Stimulated activated naive CD4-positive, alpha-beta T cell treated with Interleukin-2 at 50 U/mL for 16 hours (primary cell): ENCODE measurements at places on chromosomes 11 and 22.

GRCh38 chr22:28791841-28792490, 8.4 kb downstream of the XBP1 start:
- no peak for DNase-seq

- DNase-seq, result peak; percentile 45
Measured at GRCh38 chr11:111429066-111429506, 50.0 kb upstream of the POU2AF1 start.

- DNase-seq, result no peak
Measured at GRCh38 chr22:45204819-45205218, 35.9 kb downstream of the KIAA0930 start.

- no peak for DNase-seq
Measured at GRCh38 chr11:58963551-58964104, 24.3 kb downstream of the GLYATL1 start.

- no peak for DNase-seq
Measured at GRCh38 chr11:70557742-70558485, 159.6 kb downstream of the CTTN start.

DNA sequence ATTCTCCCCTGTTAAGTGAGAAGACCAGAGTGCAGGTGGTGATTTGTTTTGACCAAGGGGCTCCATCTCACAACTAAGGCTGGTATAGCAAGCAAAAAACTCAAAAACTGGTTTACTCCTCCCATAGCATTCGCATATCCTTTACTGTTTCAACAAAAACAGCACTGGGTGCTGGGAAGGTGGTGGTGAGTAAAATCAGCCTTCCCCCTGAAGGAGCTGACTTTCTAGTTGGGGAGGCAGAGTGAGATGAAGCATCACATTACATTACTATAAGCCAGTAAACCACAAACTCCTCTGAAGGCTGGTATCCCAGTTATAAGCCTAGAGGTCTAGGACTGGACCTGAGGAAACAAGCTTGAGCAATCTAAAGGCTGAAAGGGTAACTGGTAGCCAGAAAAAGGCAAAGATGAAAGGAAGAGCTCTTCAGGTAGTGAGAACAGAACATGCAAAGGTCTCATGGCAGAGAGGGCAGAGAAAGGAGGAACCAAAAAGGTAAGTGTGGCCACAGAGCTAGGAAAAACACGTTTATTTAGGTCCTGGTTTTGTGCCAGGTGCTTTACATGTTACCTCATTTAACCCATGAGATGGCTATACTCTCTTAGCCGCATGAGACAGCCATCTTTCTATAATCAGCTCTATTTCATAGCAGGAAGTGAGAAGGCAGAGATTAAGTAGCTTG, 22.3 kb downstream of the TMEM123 start:
- no peak for DNase-seq

GRCh38 chr11:94171693-94172440, 43.2 kb downstream of the PANX1 start:
- DNase-seq, result peak; percentile 11

DNA sequence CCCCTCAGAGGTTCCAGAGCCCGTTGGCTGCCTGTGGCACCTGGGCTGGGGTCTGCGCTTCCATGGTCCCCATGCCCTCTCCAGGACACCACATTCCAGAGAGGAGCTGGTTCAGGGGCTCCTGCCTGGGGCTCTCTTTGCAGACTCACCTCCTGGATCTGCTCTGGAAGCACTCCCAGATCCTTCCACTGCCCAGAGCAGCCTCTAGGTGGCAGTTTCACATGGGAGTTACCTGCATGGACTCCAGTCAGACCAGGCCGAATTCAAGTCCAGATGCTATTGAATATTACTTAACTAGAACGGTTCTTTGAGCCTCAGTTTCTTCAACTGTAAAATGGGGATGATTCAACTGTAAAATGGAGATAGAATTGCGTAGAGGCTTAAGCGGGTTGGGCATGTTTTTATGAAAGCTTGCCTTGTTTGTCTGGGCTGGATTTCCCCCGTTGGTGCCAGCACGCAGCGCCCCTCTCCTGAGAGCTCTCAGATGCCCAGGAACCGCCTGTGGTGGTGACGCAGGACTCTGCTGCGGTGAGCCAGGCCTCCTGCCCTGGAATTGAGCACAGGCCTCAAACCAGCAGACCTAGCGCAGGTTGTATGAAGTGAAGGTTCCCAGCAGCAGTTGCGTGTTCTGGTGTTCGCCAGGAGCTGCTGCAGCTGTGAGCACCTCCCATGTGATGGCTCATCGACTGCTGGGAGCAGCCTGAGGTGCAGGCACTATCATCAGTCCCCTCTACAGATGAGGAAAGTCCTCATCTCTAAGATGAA, 44.2 kb downstream of the LMO1 start:
- DNase-seq, result no peak

GRCh38 chr22:26606611-26607010, 11.2 kb downstream of the CRYBB1 start:
- no peak for DNase-seq

DNA sequence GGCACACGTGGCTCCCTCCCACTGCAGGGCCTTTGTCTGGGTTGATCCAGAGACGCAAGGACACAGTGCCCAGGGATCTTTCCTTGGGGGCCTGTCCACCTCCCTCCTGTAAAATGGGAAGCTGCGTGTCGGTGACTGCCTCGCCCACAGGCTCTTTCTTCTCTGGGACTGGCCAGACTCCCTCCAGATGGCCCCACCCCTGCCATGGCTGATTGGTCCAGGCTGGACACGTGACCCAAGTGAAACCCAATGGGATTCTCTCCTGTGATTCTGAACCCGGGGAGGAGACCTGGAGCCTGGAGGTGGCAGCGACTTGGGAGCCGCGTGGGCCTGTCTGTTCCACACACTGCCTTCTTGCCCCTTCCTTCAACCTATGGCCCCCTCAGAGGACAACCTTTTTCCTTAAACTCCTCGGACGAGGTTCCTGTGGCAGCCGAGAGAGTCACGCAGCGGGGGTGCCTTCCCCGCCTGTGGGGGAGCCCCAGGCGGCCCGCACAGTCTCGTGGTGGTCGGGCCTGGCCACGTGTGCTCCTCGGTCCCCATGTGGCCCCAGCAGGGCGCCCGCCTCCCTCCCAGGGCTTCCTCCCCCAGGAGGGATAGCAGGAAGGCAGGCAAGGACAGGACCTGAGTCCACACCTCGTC, 12.4 kb upstream of the MPPED1 start:
- DNase-seq, result no peak

GRCh38 chr22:37998543-37998942, 14.2 kb upstream of the SOX10 start:
- no peak for DNase-seq

- DNase-seq, result no peak
Measured at GRCh38 chr22:47198801-47199251, 436.4 kb downstream of the TBC1D22A start.
